ENCODE measurements at places on chromosomes 2 and 18. TPM values are rescaled to one million over a fixed set of nuclear protein-coding genes. Genes with fewer than 3 reads are reported as not detected.

DNA sequence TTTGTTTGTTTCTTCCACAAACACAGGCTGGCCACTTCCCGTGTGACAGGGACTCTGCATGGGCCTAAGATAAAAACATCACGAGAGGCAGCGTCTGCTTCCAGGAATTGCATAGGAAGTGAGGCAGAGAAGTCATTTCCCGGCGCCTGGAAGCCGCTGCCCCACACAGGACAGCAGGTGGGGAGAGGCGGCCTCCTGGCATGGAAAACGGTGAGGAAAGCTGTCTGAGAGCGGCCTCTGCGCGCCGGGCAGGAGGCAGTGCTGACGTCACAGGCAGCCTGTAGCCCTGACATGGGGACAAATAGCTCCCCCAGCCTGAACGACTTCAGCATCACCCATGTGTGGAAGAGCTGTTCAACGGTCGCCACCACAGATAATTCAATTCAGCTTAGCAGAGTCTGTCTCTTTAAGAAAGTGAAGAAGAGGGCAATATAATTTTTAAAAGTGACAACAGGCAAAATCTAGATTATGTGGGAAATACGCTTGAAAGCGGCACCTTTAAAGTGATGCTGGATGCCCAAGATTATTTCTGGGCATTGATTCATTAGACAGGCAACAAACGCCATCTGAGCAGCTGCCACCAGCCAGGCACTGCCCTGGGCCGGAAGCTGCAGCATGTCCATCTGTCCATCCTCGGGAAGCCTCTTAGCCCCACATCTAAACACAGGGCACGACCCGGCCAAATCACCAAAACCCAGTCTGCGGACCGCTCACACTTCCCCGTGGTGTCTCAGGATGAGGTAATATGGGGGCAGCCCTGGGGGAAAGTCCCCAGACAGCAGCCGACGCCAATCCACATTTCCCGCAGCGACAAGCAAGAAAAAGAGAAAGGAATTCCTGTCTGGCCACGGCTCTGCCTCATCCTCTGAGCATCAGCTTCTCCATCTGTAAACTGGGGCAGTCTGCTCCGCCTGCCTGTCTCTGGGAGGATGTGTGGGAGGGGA is 138.9 kb downstream of the PXDN start:
- no peak for DNase-seq

DNA sequence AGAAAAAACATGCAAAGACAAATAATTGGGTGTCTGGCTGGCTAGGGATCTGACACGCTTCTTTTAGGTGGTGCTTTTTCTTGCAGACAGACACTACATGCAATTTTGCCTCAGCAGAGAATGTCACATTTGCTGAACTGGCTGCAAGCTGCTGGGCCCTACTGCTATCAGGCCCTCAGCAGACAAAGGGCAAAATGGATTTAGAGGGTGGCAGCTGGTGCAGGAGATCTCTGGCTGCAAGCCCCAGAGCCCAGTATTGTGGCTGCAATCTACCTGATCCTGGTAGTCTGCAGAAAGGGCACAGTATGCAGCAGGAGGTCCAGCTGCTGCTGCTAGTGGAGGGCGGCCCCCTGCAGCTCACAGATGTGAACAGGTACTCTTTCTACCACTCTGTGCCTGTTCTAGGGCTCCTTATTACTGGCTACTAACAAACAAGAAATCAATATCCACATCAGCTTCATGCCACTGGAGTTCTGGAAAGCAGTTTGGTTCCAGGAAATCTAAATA is 796.7 kb upstream of the CELF4 start:
- DNase-seq, result no peak

Gene IL1F10
- total RNA-seq, result not detected

DNA sequence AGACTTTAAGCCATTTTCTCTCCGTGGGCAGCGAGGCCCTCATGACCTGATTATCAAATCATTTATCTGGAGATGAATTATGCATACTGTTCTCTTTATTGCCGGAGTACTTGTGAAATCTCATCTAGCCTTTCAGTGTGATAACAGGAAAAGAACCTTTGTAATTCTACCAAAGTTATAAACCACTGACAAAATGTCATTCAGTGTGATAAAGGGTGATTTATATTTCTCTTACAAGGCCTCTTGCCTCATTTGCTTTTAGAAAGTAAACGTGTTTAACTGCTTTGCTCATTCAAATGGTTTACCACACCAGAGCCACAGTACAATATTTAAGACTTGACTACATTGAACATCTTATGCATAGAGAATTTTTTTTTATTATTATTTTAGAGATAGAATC is 13.8 kb downstream of the MTCL1 start:
- no peak for DNase-seq

Gene HOXD3
- total RNA-seq, result not detected

DNA sequence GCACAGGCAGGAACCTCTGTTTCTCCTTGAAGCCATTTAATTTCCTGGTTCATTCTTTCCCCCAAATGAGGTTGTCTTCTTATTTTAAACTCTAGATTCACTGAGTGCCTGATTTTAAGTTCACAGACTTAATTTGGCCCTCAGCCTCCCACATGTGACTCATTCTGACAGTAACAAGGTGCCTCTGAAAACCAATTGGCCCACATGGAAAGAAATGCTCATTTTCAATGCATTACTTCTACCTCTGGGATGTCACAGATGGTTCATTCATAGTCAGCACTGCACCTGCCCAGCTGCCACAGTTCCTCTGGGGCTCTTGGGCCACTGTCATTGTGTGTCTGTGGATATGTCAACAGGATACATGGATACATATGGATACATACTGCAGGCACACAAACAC is 140.4 kb upstream of the CAPN13 start:
- DNase-seq, result no peak

GRCh38 chr2:183059561-183059960 is 19.0 kb upstream of the DUSP19 start:
- no peak for DNase-seq

DNA sequence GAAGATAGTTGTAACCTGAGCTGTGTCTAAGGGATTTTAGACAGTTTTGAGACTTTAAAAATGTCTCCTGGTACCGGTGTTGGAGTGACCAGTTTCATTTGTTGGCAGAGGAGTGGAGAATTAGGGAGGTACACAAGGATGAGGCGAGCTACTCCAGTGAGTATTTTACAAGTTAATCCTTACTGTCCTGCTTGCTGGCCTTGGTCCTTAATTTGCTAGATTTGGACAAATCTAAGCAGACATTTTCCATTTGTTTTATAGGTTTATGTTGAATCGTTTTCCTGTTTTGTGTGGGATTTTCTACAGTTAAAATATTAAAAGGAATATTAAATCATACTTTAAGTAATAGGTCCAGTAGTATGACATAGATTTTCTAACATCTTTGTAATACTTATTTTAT is 101.8 kb downstream of the ZNF407 start:
- DNase-seq, result no peak
